T-helper 9 cell (primary cell): ENCODE measurements at places on chromosomes 5 and 9.

GRCh38 chr5:39765366-39765765 is 340.6 kb upstream of the DAB2 start:
- DNase-seq: no peak

GRCh38 chr5:93249651-93250289 is 331.2 kb downstream of the NR2F1-AS1 start:
- DNase-seq: no peak

- DNase-seq: no peak
Observed at GRCh38 chr5:98330871-98331270, 442.6 kb upstream of the RGMB start.

GRCh38 chr5:164801910-164802309 is 1296.5 kb downstream of the MAT2B start:
- DNase-seq: no peak

DNA sequence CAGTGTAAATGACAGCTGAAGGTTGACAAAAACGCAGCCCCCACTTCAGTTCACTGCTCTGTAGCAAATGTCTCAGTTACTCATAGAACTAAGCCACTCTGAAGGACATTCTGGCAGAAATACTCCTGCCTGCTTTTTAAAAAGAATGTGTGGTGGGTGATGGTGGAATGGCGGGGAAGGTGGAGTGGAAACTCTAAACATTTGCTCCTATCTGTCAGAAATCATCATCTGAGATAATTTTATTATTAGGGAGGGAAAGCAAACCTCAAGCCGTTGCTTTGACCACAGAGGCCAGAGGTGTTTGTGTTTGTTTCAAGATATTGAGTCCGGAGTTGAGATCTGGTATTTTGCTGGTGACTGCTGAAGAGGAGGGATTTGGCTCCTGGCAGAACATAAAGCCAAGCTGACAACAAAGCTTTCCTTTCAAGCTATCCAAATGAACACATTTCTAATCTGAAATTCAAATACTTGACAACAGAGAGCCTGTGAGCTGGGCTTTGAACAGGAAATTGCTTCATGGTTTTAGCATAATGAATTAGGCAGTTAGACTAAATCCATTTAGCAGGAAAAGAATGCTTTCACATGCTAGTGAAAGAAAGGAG is 362.7 kb downstream of the CSNK1G3 start:
- DNase-seq: no peak

DNA sequence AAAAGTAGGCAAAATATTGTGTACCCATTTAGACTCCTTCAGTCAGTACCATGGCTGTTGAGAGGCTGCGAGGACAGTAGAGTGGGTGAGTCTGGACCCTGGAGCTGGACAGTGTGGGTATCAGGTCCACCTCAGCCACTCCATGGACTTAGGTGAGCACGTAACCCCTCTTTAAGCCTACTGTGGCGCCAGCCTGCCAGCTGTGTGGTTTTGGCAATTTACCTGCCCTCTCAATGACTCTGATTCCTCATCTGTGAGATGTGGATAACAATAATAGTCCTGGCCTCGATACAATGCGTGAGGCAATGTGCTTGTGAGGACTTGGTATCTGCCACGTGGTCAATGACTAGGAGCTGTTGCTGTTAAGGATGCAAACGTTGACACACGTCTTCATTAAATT is 17.9 kb downstream of the SLC1A3 start:
- DNase-seq: no peak
